CD4-positive, alpha-beta T cell treated with Interleukin-4 for 1 hour (primary cell): ENCODE measurements at places on chromosomes 5 and 9.

DNA sequence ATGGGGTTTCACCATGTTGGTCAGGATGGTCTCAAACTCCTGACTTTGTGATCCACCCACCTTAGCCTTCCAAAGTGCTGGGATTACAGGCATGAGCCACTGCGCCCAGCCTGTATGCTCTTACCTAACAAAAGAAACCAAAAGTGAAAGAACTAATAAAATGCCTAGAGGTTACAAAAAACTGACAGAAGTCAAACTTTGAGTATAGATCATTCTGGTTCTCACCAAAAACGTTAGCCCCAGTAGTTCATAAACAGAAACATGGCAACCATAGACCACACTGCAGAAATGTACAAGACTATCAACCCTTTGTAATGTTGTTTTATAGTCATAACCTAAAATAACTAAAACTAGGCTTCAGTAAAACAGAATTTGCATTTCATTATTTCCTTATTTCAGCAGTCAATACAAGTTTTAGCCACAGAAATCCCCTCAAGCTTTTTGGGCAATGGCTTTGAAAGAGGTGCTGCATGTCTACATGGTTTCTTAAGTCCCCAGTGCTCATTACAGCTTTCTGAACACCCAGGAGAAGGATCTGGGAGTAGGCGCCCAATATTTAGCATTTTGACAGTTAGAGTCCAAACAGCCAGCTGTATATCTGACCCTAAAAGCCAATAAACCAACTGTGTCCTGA is 72.5 kb downstream of the EPB41L4A start:
- DNase-seq: no peak

- no peak for DNase-seq
Measured at GRCh38 chr5:179240561-179240960, 104.7 kb downstream of the ADAMTS2 start.

DNA sequence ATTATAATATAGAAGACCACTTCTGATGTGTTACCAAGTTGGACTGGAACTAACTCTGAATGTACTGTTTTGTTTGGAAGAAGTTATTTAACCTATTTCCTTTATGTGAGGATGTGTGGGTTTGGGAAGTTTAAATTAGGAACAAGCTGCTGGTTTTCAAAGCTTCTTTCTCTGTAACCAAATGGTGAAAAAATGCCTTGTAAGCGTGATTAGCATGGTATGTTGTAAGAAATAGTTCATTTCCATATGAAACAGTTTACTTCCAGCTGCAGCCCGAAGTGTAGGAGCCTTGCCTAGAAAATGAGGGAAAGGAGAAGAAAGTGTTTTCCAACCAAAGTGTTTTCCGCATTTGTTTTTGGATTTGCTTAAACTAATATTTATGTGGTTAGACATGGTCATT is 36.0 kb downstream of the TTC1 start:
- DNase-seq: no peak

DNA sequence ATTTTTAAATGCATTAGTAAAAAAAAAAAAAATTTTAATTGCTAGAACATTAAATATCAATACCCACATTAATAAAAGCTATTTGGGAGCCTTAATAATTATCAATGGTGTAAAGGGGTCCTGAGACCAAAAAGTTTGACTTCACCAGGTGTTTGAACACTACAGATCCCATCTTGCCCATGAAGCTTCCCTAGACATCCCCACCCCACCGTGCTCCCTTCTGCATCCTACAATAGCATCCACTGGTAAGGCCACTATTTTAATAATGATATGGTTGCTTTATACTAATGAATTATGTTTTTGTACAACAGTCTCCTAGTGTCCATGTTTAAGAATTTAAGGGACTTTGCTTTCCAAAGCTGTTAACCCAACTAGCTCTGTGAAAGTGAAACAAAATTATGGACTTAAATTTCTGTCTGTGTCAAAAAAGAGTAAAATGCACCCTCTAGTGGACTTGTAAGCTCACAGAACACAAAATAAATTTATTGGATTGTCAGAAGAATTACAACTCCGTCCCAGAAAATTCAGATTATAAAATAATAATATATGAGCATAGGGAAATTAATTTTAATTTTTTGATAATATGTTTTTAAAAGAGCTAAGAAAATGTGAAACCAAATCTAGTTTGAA is 76.0 kb downstream of the ARL15 start:
- peak; percentile 14 for DNase-seq

DNA sequence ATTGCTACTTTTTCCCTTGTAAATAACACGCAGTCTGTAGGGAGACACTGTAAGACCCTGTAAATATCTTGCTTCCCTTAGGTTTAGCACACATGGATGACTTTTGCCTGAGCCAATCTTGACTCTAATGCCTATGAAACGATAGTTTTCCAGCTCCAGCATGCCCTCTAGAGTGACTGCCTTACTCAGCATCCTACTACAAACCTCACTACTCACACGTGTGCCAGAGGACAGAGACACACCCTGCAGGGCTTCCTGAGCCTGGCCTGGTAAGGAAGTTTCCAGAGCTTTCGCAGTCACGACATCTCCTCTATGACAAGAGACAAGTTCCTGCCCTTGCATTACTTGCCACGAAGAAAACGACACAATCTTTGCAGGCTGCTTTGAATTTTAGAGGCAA is 138.1 kb downstream of the ATPSCKMT start:
- no peak for DNase-seq

DNA sequence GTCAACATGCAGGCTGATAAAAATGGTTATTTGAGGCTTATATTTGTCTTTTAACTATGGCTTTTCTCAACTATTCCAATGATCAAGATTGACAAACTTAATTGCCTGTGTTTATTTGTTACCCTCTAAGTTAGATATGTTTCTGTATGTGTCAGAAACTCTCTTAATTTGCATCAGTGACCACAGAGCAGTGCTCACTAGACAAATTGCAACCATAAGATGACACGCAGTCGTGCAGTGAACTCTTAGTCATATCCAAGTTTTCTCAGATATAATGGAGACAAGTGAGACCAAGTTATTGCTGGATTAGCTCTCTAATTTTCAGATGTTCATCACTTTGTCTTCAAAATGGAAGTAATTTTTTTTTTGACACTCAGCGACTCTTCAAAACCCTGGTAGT is 342.2 kb upstream of the RFX3 start:
- no peak for DNase-seq

GRCh38 chr5:92353107-92354030 is 970.3 kb upstream of the ARRDC3 start:
- no peak for DNase-seq

- DNase-seq: no peak
Measured at GRCh38 chr9:70177121-70177520, 81.7 kb upstream of the SMC5 start.

DNA sequence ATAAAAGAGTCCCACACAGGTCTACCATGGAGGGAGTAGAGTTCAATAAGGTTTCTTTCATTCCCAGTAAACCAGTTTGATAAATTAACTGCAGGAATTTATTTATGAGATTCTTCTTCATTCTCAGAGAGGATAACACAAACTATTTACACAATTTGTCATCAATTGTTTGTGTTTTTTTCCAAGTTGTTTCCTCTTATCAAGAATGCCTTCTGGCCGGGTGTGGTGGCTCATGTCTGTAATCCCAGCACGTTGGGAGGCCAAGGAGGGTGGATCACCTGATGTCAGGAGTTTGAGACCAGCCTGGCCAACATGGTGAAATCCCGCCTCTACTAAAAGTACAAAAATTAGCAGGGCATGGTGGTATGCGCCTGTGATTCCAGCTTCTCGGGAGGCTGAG is 216.7 kb downstream of the MLLT3 start:
- no peak for DNase-seq
